ENCODE measurements at places on chromosomes 5 and 9.

GRCh38 chr5:179975713-179976134 is 68.0 kb upstream of the TBC1D9B start:
- DNase-seq, result no peak

- no peak for DNase-seq
Measured at GRCh38 chr5:68441309-68442073, 225.9 kb downstream of the PIK3R1 start.

DNA sequence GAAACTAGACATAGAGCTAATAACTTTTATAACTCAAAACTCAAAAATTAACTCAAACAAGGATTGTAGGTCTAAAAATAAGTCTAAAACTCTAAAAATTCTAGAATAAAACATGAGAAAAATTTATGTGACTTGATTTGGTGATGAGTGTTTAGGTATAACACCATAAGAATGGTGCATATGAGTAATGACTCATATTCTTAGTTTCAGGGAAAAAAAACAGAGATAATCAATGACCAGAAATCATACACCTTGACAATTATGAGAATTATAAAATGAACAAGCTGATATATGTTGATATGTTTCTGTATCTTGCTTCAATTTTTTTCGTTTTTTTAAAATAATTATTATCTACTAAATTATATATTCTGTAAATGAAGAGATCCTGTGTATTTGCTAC is 541.2 kb downstream of the PTPRD start:
- no peak for DNase-seq

- DNase-seq, result peak; percentile 58
Measured at GRCh38 chr5:39570403-39571027, 145.7 kb upstream of the DAB2 start.

GRCh38 chr5:174724484-174725260 is at the start of gene MSX2:
MSX2 (plus strand) TSS chr5:174724582; CDS start chr5:174724660, 78 bp downstream.
- no peak for DNase-seq

All from SHP77 (cell line).